Fibroblast of villous mesenchyme (primary cell): ENCODE measurements at places on chromosomes 2 and 18.

DNA sequence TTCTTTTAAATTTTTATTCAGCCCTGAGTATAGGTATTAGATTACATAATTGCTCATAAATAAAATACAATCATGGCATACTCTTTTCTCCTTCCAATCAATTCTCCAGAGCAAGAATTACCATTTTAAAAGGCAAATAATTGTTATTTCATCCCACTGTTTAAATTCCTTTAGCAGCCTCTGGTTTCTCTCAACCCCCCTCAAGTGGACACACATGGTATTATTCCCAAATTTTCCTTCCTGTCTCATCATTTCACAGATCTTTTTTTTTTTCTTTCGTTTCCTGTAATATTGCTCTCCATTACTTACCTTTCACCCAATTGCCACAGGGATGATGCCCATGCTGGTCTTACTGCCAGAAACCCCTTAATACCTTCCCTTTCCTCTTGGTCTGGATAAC lies 385.2 kb downstream of the RIT2 start:
- no peak for DNase-seq

DNA sequence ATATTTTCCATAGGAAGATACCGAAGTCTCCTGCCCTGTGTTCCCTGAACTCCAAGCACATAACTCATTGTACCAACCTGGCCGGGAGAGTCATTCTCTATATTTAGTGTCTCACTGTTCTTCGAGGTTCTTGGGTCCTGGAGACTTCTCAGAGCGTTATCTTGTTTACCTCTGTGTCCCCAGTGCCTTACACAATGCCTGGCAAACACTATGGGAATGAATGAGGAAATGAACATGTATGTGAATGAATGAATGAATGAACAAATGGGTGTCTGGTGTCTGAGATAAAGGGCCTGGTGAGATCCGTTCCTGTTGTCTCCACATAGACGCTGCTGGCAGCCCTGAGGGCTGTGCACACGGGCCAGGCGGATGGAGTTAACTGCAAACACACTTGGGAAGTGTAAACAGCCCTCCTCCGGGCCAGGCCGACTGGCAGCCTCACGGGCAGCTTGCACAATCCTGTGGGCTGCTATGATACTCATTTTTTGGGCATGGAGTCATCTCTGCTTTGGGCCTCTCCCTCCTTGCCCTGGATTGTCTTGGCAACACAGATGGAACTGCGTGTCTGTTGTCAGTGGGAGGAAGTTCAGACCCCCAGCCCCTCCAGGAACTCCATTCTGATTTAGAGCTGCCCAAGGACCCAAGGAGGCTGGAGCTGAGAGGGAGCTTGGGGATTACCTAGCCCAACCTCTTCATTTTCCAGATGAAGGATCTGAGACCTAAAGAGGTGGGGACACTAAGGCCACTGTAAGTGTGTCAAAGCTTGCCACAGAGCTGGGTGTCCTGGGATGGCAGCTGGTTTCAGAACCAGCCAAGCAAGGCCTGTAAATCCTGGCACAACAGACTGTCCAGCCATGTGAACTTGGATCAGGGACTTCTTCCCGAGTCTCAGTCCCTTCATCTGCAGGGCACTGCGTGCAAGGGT lies 124.4 kb downstream of the INHBB start:
- peak; percentile 94 for DNase-seq

GRCh38 chr2:240974771-240975572 lies 23.4 kb upstream of the SNED1 start:
- peak; percentile 37 for DNase-seq

GRCh38 chr2:233714121-233714520 lies 1.4 kb downstream of the UGT1A5 start:
- DNase-seq = no peak

DNA sequence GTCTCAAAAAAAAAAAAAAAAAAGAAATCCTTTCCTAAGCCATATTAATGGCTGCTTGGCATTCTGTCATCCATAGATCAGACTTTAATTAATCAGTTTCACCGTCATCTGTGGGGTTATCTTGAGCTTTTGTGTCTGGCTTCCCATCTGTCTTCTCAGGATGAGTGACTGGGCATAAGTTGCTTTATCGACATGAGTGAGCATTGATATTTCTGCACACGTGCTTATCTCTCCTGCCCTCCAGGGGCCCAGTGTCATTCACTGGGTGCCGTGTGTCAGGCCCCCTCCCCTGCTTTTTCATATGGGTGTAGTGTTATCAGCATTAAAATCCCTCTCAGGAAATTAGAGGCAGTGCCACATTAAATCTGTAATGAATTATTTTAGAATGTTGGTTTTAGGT lies 65.6 kb downstream of the SH3BP4 start:
- DNase-seq = no peak

DNA sequence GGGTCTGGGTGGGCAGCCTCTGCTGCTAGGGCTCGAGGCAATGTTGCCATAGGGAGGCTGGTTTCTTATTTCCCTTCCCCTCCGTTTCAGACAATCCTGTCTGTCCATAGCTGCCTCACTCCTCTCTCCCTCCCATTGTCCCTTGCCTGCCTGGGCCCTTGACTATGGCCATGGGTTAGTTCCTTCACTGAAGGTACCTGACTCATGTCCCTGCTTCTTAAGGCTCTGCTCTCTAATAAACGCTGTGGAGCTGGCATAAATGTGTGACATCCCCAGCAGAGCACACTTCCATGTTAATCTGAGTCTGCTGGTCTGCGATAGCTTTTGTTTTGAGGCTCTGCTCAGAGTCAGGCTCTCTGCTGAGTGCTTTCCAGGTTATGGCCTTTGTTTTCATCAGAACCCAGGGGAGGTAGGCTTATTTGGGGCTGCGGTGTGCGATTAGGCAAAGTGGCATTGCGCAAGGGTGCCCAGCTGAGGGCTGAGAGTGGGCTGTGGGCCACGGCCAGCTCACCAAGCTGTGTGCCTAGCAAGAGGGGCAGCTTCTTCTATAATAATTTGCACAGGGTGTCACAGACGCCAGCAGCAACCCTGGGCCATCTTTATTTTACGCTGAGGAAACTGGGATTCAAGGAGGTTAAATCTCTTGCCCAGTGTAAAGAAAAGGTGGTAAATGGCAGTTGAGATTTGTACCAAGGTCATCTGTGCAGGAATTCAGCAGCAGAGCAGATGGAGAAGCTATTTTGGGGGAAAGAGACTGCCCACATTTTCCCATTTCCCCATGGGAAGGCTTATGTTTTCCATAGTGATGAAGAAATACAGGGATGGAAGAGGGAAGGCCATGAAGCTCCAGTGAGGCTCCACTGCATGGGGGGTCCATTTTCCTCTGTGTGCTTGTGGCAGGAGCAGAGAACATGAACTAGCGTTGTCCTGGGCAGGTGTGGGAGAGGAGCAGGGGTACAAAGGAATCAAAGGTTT lies 25.6 kb downstream of the MRPL33 start:
- peak; percentile 20 for DNase-seq
